ENCODE measurements at places on chromosomes 1 and 21.

- H3K4me3 ChIP-seq = no peak overlapping the region
- H3K27me3 ChIP-seq = no peaks in the 10 kb centered on the region
- DNase-seq = no peak
- no peak overlapping the region for H3K27ac ChIP-seq
- H3K4me1 ChIP-seq = no peaks in the 10 kb centered on the region
Observed at GRCh38 chr1:229286099-229286766, 15.3 kb downstream of the RAB4A start.

- H3K4me3 ChIP-seq = no peak overlapping the region
- H3K27ac ChIP-seq = no peak overlapping the region
- DNase-seq = no peak
Observed at GRCh38 chr1:12400027-12400693, 170.3 kb downstream of the VPS13D start.

DNA sequence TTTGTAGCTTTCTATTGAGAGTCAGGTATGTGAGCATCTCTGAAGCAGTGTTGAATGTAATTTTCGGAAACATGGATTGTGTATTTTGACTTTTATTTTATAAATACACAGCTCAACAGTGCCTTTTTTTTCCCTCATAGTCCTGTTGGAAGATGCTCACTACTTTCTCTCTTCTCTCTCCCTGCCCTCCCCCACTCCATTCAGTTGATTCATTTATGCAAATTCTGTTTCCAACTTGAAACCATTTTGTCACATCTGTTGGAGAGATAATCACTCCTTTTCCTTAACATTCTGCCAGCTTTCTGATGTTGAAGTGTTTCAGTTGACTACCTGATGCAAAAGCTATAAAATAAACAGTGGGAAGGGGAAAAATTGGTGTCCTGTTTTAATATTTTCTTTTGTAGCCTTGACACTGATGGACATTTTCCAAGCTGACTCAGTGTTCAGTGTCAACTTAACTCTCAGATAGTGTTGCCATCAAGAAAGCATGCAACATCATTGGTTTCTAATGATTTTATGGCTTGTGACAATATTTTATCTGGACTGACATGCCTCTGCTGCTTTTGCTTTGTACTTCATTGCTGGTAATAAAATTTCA lies 194.5 kb downstream of the HS2ST1 start:
- no peak overlapping the region for H3K27ac ChIP-seq
- no peak overlapping the region for H3K4me3 ChIP-seq
- no peaks in the 10 kb centered on the region for H3K4me1 ChIP-seq

- H3K27me3 ChIP-seq = no peaks in the 10 kb centered on the region
- H3K27ac ChIP-seq = no peak overlapping the region
- no peak overlapping the region for H3K4me3 ChIP-seq
- H3K36me3 ChIP-seq = no peaks in the 10 kb centered on the region
Observed at GRCh38 chr1:152244576-152245273, 20.7 kb upstream of the HRNR start.

DNA sequence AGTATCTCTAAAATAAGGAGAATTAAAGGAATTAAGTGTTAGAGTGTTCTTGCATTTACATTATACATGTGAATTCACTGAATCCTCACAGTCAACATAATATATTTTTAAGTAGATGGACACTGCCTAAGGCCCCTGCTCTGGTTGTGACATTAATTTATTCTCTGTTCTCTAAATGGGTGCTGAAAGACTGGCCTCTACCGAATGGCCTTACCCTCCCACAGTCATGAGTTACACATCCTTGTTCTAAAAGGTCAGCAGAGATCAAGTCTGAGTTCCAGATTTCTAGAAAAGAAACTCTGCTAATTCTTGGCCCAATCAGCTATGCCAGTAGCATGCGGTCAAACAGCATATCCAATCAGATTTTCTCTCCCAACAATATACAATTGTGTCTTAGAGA lies 193.2 kb downstream of the TM2D1 start:
- H3K4me3 ChIP-seq = no peak overlapping the region
- no peaks in the 10 kb centered on the region for H3K27me3 ChIP-seq
- no peak overlapping the region for H3K27ac ChIP-seq
- no peaks in the 10 kb centered on the region for H3K4me1 ChIP-seq
- no peaks in the 10 kb centered on the region for H3K36me3 ChIP-seq

GRCh38 chr1:172185211-172185610 lies 235.3 kb upstream of the C1orf105 start:
- no peaks in the 10 kb centered on the region for H3K36me3 ChIP-seq
- H3K4me3 ChIP-seq = no peak overlapping the region
- no peak for DNase-seq
